NCI-H1105 treated with DMSO at 0.1 percent for 48 hours (cell line): ENCODE measurements at places on chromosomes 2 and 18.

GRCh38 chr2:200279857-200280256, 26.6 kb upstream of the SPATS2L start:
- no peak for DNase-seq

DNA sequence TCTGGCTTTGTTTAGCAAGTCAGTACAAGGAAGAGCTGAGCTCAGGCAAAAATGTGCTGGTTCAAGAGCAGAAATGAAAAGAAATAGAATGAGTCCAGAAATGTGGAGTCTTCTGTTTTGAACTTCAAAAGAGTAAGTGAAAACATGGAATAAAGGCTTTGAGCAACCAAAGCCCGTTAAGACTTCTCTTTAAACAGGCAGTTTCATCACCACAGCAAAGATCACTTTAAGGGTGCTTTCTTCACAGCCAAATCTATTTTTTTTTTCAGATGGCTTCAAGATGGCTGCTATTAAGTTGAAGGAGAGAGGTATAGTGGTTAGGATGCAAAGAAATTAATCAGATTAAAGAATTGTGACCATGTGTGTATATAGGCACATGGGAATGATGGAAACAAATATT, 2.0 kb upstream of the CHRNA1 start:
- no peak for DNase-seq

GRCh38 chr2:213164263-213164662, 12.9 kb upstream of the IKZF2 start:
- no peak for DNase-seq

DNA sequence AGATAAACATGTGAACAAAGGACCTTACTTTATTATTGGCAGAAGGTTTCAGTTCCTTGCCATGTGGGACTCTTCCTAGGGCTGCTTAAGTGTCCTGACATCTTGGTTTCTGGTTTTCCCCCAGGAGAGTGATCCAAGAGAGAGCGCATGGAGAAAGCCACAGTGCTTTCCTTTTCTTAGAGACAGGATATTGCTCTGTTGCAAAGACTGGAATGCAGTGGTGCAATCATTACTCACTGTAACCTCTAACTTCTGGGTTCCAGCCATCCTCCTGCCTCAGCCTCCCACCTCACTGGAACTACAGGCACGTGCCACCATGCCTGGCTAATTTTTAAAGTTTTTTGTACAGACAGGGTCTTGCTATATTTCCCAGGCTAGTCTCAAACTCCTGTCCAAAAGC, 38.1 kb upstream of the TCF7L1 start:
- DNase-seq, result no peak

GRCh38 chr18:62170857-62171256, 16.0 kb downstream of the PIGN start:
- DNase-seq, result no peak

GRCh38 chr2:227006189-227006897, 157.7 kb downstream of the COL4A4 start:
- DNase-seq, result no peak

GRCh38 chr2:102110171-102110570, 32.4 kb upstream of the IL1R1 start:
- no peak for DNase-seq

DNA sequence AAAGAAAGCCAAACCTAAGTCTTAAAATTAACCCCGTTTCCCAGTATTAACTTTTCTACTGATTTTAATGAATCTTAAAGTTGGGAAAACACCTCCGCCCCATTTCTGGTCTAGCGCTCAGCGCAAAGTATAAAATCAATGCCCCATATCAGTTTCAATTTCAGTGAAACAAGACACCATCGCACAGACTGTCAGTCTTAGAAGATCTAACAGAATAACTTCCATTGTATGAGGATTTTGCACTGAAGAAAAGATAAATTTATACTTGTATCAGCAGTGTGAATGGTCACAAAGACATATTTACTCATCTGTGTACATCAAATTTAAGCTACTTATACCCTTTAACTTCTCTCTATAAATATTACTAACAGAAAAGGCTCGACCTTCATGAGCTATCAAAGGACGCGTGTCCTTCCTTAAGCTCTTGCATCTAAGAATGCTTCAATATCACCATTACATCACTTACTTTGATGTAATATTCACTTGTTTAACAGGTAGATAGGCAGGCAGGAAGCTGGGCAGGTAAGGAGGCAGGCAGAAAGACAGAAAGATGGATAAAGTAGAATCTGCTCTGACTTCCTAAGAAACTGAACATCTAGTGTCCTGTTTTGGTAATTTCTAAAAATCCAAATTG, 183.0 kb downstream of the TCF4 start:
- DNase-seq, result no peak

DNA sequence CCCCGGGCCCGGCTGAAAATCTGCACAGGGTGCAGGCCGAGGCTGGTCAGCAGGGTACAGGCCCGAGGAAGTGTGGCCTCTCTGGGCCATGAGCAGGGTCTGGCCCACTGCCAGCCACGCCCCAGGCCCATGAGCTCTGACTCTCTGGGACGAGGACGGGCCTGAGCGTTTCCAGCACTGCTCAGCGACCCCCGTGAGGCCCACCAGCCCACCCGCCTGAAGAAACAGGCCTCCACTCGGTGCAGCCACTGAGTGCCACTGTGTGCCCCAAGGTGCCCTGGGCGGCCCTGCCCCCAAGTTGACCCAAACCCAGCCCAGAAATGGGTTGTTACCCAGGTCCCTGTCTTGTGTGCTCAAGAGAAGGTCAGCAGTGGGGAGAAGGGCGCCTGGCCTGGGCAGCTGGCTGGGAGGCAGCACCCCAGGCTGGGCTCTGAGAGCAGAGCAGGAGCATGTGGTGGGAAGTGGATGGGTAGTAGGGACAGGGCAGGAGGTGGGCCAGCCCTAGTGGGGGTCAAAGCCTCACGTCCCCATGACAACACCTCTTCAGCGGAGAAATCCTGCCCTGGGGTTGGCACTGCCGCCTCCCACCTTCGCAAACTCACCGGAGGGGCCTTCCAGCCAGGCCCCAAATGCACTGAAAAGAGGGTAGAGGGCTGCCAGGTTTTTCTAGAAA, 2.1 kb upstream of the SNED1 start:
- no peak for DNase-seq
